Pancreas (tissue), 10 donors: ENCODE measurements at places on chromosomes 3 and 15. TPM values are rescaled to one million over a fixed set of nuclear protein-coding genes. Genes with fewer than 3 reads are reported as not detected.

The SIDT1 gene
- polyA plus RNA-seq: 2.0 TPM

The EOMES gene
- polyA plus RNA-seq: 0.05 TPM

The ZCWPW2 gene
- 0.84 TPM for polyA plus RNA-seq

The BFSP2 gene
- polyA plus RNA-seq: not detected

The CHL1 gene
- polyA plus RNA-seq: 1.9 TPM

The GPR149 gene
- polyA plus RNA-seq: not detected

The ARHGEF3 gene
- 11.4 TPM for polyA plus RNA-seq

The SLC2A2 gene
- polyA plus RNA-seq: 1.8 TPM

The PLA2G4E gene
- not detected for polyA plus RNA-seq

The TMEM212 gene
- polyA plus RNA-seq: not detected

The CHDH gene
- polyA plus RNA-seq: 11.9 TPM

The LRRC31 gene
- polyA plus RNA-seq: not detected

The IDH3A gene
- 22.4 TPM for polyA plus RNA-seq

The GOLGA8T gene
- polyA plus RNA-seq: 0.53 TPM

The SLC12A1 gene
- 0.05 TPM for polyA plus RNA-seq

The PDZRN3 gene
- polyA plus RNA-seq: 5.0 TPM

The TEX9 gene
- polyA plus RNA-seq: 1.6 TPM

The SRGAP3 gene
- polyA plus RNA-seq: 1.9 TPM

The TWF2 gene
- 12.9 TPM for polyA plus RNA-seq

The IFT57 gene
- polyA plus RNA-seq: 32.9 TPM

The IRAK2 gene
- polyA plus RNA-seq: 1.3 TPM

The TSPAN3 gene
- 173 TPM for polyA plus RNA-seq

The LINGO1 gene
- 0.87 TPM for polyA plus RNA-seq

The MYL3 gene
- 2.5 TPM for polyA plus RNA-seq

The P2RY14 gene
- polyA plus RNA-seq: 0.08 TPM

The CDCP1 gene
- 4.1 TPM for polyA plus RNA-seq

The MAN2A2 gene
- polyA plus RNA-seq: 57.2 TPM
